ENCODE measurements at places on chromosomes 12 and 14. TPM values are rescaled to one million over a fixed set of nuclear protein-coding genes. Genes with fewer than 3 reads are reported as not detected.

ARHGAP9 gene
- 154 TPM for total RNA-seq

IGFBP6 gene
- not detected for total RNA-seq

SMOC1 gene
- not detected for total RNA-seq

TEAD4 gene
- 0.33 TPM for total RNA-seq

GOLGA5 gene
- 24.2 TPM for total RNA-seq

DHRS4L2 gene
- 16.5 TPM for total RNA-seq

SLC41A2 gene
- 14.9 TPM for total RNA-seq

FOXN4 gene
- not detected for total RNA-seq

RASAL1 gene
- not detected for total RNA-seq

LRRC10 gene
- not detected for total RNA-seq

LYZ gene
- total RNA-seq = not detected

TAC3 gene
- total RNA-seq = 0.45 TPM

HSPB8 gene
- not detected for total RNA-seq

MMP17 gene
- not detected for total RNA-seq

Data from natural killer cell treated with Interleukin-12 subunit alpha and Interleukin-12 subunit beta and Interleukin-15 and Interleukin-18, amount 100 ng/mL, for 72 hours (primary cell).